ENCODE measurements at places on chromosomes 4 and X. TPM values are rescaled to one million over a fixed set of nuclear protein-coding genes. Genes with fewer than 3 reads are reported as not detected.

The TMEM164 gene
- 9.1 TPM for total RNA-seq

The MAGEA8 gene
- total RNA-seq, result not detected

The TLR8 gene
- total RNA-seq, result not detected

The DOK7 gene
- total RNA-seq, result not detected

The RNF175 gene
- not detected for total RNA-seq

The ASB12 gene
- 0.16 TPM for total RNA-seq

DNA sequence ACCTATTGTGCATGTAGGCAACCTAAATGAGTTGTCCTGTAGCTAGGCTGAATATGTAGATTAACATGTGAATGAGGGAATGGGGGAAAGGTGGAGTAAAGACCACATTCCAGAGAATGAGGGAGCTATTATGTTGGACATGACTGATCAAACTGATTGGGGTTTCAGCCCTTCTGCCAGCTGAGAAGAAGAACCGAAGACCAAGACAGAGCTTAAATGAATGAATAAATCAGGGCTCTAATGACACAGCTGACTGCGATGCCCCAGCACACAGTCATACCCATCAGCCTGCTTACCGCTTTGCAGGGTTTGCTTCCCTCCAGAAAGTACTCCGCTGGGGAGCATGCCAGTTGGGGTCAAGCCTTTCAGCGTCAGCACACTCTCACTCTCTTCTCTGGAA is 315.4 kb downstream of the PPP3CA start:
- no peaks in the 10 kb centered on the region for H3K27me3 ChIP-seq
- H3K4me3 ChIP-seq, result no peak overlapping the region
- peaks cover 2% of the 10 kb centered on the region for H3K36me3 ChIP-seq
- H3K4me1 ChIP-seq, result no peaks in the 10 kb centered on the region
- DNase-seq, result no peak
- no peak overlapping the region for H3K27ac ChIP-seq

GRCh38 chr4:24809376-24809775 is 14.0 kb downstream of the SOD3 start:
- H3K27me3 ChIP-seq, result peaks cover 3% of the 10 kb centered on the region
- no peak for DNase-seq
- no peak overlapping the region for H3K27ac ChIP-seq
- no peaks in the 10 kb centered on the region for H3K4me1 ChIP-seq
- no peaks in the 10 kb centered on the region for H3K36me3 ChIP-seq

DNA sequence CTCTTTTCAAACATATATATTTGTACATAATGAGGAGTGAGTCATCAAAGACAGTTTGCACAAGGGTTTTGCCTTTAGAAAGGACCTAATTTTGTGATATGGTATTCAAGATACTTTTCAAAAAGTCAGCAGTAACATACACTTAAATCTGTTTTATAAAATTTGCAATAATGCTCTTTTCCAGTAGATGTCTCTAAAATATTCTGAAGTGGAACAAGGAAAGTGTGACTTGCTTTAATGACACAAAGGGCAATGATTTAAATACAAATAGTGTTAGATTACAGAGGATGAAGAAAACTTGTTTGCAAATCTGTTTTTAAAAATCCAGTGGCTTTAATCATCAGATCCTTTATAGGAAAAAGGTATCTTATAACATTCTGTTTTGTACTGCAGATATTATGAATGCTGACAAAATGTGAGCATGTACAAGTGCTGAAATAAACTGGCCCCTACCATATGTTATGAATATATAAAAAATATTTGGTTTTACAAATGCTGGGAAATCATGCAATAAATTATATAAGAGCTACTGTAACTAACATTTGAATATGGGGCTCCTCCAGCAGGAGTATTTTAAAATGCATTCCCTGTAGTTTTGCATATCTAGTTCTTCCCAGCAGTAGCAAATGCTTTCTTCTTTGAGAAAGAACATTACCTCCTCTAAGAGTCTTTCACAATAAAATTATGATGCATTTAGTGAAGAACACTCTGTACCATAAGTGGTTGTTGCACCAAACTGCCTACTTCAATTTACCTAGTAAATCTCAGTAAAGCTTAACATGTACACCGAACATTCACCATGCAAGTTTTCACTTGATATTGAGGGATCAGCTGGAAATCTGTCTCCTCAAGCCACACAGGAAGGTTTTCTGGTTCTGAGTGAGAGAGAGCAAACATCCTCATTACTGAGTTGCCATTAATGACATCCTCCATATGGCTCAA is 20.2 kb downstream of the MMRN1 start:
- no peak for DNase-seq
- H3K4me3 ChIP-seq, result no peak overlapping the region

- peaks cover 4% of the 10 kb centered on the region for H3K27me3 ChIP-seq
- H3K4me3 ChIP-seq, result no peak overlapping the region
- no peaks in the 10 kb centered on the region for H3K4me1 ChIP-seq
- no peak overlapping the region for H3K27ac ChIP-seq
- no peaks in the 10 kb centered on the region for H3K36me3 ChIP-seq
Measured at GRCh38 chrX:118772051-118772450, 44.6 kb downstream of the IL13RA1 start.

GRCh38 chrX:41348551-41348950 is 14.6 kb downstream of the DDX3X start:
- H3K27me3 ChIP-seq, result no peaks in the 10 kb centered on the region
- peaks cover 35% of the 10 kb centered on the region for H3K4me1 ChIP-seq
- H3K36me3 ChIP-seq, result peaks cover 30% of the 10 kb centered on the region
- H3K27ac ChIP-seq, result peak overlapping the region; percentile 12
- no peak for DNase-seq

DNA sequence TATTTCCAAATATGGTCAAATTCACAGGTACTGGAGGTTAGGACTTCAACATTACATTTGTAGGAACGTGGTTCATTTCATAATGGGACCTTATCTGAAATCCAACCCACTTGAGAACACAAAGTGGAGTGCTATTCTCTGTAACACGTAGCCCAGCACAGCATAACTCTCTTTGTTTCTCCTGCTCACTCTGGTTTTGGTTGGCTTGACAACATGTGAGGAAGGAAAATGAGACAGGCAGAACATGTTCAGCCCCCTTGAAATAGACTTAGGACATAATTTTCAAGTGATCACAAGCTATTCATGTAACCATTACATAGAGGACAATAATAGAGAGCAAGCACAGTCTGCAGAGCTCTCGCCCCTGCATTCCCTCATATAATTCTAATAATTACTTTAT is 115.1 kb upstream of the SMIM10 start:
- no peak for DNase-seq
- no peaks in the 10 kb centered on the region for H3K4me1 ChIP-seq
- no peak overlapping the region for H3K4me3 ChIP-seq
- H3K27me3 ChIP-seq, result no peaks in the 10 kb centered on the region

DNA sequence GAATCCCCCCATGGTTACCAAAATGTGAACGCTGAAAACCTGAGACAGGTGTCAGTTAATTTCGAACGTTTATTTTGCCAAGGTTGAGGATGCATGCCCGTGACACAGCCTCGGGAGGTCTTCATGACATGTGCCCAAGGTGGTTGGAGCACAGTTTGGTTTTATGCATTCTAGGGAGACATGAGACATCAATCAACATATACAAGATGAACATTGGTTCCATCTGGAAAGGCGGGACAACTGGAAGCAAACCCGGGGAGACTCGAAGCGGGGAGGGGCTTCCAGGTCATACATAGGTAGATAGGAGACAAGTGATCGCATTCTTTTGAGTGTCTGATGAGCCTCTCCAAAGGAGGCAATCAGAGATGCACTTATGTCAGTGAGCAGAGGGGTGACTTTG is 11.0 kb upstream of the SH3BP2 start:
- DNase-seq, result no peak
- H3K27ac ChIP-seq, result no peak overlapping the region
- peaks cover 11% of the 10 kb centered on the region for H3K36me3 ChIP-seq
- no peaks in the 10 kb centered on the region for H3K27me3 ChIP-seq

- H3K4me3 ChIP-seq, result no peak overlapping the region
- peaks cover 8% of the 10 kb centered on the region for H3K27me3 ChIP-seq
- no peaks in the 10 kb centered on the region for H3K4me1 ChIP-seq
- no peak overlapping the region for H3K27ac ChIP-seq
- H3K36me3 ChIP-seq, result no peaks in the 10 kb centered on the region
Measured at GRCh38 chr4:168618577-168619265, 121.9 kb downstream of the PALLD start.

DNA sequence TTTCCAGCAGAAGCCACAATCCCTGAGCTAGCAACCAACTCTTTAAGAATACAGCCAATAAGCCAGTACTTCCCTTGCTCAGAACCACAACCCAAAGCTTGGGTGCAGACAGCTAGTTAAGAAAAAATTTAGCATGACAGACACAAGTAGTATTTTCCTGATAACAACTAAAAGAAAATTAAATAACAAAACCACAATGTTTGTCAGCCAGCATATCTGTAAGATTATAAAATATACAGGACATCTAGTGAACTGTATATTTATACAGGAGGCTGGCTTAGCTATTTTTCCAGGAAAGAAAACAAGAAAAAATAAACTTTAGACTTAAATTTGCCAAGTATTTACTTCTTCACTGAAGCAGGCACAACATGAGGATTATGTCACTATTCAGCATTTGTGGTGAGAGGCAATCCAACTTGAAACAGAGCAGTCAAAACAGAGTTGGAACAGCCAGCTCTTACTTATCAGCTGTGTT is 6.6 kb downstream of the PF4V1 start:
- H3K27me3 ChIP-seq, result no peaks in the 10 kb centered on the region
- H3K27ac ChIP-seq, result no peak overlapping the region
- no peak overlapping the region for H3K4me3 ChIP-seq
- no peak for DNase-seq

DNA sequence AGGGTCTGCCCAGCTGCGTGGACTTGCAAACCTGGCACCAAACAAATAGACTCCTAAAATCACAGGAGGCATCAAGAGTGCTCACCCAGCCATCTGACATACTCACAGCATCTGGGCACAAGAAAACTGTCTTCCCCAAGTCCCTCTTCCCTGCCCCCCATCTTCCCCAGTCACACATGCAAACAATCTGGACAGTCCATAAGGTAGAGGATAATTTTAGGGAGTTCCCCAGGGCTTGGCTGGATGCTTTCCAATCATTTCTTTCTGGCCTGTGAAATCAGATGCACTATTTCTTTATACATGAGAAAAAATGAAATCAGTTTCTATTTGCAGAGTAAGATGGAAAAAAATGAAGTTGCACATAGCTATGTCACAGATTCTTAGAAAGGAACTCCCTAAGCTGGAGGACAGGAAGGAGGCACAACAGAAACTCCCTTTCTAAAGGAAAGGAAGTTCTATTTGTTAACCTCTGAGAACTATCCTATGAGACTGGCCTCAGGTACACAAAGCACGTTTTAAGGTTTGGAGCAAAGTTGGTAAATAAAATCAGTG is 342.3 kb downstream of the HNRNPD start:
- no peak overlapping the region for H3K4me3 ChIP-seq
- H3K36me3 ChIP-seq, result no peaks in the 10 kb centered on the region
- peaks cover 9% of the 10 kb centered on the region for H3K4me1 ChIP-seq

- H3K36me3 ChIP-seq, result peaks cover 2% of the 10 kb centered on the region
- no peaks in the 10 kb centered on the region for H3K4me1 ChIP-seq
- DNase-seq, result no peak
- H3K27me3 ChIP-seq, result peaks cover 4% of the 10 kb centered on the region
- no peak overlapping the region for H3K27ac ChIP-seq
- no peak overlapping the region for H3K4me3 ChIP-seq
Measured at GRCh38 chr4:170428929-170429328, 339.2 kb upstream of the AADAT start.

GRCh38 chrX:120697053-120697452 is 67.2 kb upstream of the C1GALT1C1 start:
- H3K4me1 ChIP-seq, result peaks cover 16% of the 10 kb centered on the region
- no peaks in the 10 kb centered on the region for H3K27me3 ChIP-seq

DNA sequence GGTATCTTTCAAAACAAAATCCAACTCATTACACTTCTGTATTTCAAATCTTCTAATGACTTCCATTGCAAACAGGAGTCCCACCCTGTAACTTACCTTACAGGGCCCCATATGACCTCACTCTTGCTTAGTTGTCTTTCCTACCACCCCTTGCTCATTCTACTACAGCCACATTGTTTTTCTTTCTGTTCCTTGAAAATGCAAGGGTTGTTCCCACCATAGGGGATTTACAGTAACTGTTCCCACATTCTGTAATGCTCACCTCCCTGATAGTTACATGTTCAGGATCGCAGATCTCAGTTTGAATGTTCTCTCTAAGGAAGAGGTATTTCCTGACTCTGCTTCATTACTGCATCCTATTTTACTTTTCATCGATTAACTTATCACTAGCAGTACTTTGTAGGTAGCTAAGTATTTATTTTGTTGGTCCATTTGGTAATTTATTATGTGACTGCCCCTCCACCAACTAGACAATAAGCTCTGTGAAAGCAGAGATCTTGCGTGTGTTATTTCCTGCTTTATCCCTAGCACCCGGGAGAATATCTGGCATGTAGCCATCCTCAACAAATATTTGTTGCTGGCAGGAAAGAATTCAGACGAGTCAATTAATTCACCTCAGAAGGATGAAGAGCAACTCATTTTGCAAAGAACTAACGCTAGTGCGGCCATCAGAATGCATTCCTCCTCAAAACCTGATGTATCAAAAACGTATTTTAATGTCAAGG is 21.4 kb downstream of the MAOB start:
- H3K4me3 ChIP-seq, result no peak overlapping the region
- no peaks in the 10 kb centered on the region for H3K36me3 ChIP-seq
- DNase-seq, result no peak

GRCh38 chr4:151266497-151266896 is 10.5 kb upstream of the PRSS48 start:
- H3K27ac ChIP-seq, result no peak overlapping the region
- peaks cover 4% of the 10 kb centered on the region for H3K27me3 ChIP-seq
- H3K36me3 ChIP-seq, result no peaks in the 10 kb centered on the region
- DNase-seq, result no peak

GRCh38 chr4:153976954-153977353 is 188.1 kb upstream of the SFRP2 start:
- H3K27me3 ChIP-seq, result no peaks in the 10 kb centered on the region
- no peaks in the 10 kb centered on the region for H3K4me1 ChIP-seq
- H3K27ac ChIP-seq, result no peak overlapping the region
- no peak for DNase-seq
- peaks cover 4% of the 10 kb centered on the region for H3K36me3 ChIP-seq

DNA sequence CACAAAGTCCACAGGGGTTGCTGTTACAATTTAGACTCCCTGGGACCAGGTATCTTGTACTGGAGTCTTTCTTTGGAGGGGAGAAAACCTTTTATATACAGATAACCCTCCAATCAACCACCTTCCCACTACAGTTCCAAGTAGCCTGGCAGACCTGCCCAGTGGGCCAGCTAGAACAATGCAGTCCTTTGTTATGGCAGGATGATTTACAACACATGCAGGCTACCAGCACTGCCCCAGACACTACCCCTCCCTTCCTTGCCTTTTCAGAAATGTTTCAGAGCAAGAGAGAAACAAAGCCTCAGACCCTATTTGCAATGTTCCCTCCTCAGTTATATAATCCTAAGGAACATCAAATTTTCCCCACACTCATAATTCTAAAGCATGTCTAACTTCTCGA is 11.1 kb downstream of the RASL11B start:
- H3K27me3 ChIP-seq, result no peaks in the 10 kb centered on the region
- peaks cover 2% of the 10 kb centered on the region for H3K4me1 ChIP-seq
- H3K27ac ChIP-seq, result no peak overlapping the region
- H3K4me3 ChIP-seq, result no peak overlapping the region
